ENCODE measurements at places on chromosomes 2 and 18.

GRCh38 chr18:76546436-76546835, 51.4 kb upstream of the ZNF516 start:
- no peak for DNase-seq

GRCh38 chr18:75677696-75678455, 250.4 kb upstream of the SMIM21 start:
- DNase-seq = no peak

- DNase-seq = no peak
These were observed 37.2 kb downstream of the THUMPD2 start for GRCh38 chr2:39741871-39742270.

- DNase-seq = no peak
These were observed 91.0 kb downstream of the EPB41L5 start for GRCh38 chr2:120103723-120104467.

DNA sequence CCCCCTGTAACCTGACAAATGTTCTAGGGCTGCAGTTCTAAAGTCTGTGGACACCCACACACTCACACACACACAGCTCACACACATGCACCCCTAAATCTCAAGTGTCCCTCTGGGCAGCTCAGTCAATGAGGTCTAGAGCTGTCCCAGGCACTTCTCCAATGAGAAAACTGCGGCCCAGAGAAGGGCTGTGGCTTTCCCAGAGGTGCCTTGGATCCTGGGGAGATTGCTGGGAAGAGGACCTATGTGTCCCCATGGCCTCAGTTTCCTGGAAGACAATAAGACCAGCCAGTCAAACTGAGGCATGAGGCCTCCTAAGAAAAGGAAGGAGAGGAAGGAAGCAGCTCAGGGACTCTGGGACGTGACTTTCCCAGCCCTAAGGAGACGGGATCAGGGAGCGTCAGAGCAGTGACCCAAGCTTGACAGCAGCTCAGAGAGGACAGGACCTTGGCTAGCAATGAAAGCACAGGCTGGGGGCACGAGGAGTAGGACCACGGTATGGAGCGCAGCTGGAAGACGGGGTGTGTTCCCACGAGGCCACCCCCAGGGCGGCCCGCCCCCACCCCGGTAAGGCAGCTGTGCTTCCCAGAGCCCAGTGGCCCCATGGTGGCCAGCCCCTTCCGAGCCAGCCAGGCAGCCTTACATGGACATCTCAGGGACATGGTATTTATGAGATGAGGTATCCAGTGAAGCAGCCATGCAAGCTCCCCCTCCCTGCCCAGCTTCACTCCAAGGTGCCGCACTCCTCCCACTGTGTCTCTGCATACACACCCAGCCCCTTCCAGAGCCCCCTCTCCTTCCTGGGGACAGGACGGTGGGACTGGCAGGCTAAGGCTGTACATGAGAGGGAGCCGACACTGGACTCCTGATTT, 46.0 kb downstream of the TNS1 start:
- no peak for DNase-seq

DNA sequence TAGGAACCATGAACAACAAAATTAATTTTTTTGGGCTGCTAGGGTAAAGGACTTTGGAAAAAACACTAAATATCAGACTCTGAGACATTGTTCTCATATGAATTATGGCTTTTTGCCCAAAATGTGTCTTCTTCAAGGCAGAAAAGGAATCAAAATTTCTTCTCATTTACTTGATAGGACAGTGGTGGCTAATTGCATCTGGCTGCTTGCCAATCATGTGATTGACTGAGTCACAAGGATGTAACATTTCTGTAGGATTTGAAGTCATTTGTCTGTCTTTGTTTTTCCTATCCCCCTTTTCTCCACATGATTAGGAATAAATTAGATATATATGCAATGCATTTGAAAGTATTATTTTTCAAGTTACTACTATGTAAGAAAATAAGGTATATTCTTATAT, 130.2 kb downstream of the SLC4A10 start:
- no peak for DNase-seq

- no peak for DNase-seq
These were observed 29.1 kb downstream of the ERMN start for GRCh38 chr2:157296490-157296889.

DNA sequence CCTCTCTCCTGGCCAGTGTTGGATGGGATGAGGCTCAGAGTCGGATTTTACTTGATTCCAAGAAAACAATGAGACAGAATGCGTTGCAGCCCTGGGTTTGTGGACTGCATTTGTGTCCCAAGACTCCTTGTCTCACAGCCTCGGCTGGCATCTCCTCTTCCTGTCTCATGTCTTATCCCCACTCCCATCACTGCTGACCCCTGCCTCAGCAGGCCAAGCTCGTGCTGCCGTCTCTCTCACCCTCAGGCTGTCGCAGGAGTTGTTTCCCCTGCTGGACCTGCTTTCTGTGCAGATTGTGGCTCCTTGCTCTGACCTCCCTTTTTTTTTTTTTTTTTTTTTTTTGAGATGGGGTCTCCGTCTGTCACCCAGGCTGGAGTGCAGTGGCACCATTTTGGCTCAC, 70.2 kb upstream of the RALBP1 start:
- no peak for DNase-seq

DNA sequence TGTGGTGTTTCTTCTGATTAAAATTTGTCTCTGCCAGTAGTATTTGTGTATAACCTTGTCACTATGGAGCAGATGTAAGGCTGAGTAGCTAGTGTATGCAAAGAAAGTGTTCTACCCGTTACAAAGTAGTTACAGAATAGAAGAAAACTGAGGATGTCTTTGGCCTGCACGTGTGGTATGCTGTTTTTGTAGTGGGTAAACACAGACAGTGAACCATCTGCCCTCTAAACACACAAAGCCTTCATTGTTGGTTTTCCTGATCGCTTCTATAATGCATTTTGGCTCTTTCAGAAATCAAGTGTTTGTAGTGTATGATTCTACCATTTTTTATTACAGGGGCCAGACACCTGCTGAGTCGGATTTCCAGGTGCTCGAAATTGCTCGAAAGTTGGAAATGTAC, 61.5 kb downstream of the FARP2 start:
- no peak for DNase-seq

DNA sequence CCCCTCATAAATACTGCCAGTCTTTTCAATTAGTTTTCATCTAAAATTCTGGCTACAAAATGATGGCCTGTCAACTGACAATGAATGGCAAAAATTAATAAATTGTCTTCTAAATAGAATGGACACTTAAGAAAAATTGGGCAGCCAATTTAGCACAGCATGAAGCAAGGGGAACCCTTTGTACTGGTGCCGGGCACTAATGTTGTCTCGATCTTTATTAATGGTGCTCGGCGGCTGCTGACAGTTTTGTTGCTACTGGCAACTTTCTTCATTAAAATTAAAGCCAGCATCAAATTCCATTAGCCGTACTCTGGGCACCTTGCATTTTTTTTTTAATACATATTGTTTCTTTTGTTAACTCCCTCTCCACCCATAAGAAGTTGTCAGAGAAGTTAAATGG, 309.3 kb downstream of the GBX2 start:
- no peak for DNase-seq

DNA sequence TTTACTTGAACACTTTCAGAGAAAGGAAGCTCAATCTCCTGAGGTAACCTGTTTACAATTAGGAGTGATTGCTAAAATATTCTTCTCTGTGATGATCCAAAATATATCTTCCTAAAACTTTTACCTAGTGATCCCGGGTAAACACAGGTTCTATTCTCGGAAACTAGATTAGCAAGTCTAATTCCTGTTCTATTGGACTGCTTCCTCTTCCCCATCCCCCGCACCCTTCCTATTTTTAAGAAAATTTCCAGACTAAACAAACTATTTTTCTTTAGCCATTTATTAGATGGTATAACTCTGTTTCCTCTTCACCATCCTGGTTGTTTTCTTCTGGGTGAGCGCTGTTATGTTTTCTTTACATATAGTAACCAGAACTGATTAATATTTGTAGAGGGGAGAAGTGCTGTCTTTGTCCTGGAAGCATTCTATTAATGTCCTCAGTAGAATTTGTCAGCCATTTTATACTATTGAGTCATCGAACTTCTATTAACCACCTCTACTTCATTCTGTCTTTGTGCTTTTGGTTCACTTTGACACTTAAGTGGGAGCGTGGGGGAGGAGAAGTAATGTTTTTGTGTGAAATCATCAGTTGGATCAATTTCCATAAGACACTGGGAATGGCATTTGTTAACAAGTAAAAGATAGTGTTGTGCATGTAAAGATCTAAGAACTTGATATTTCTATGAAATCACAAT, 31.8 kb downstream of the CREB1 start:
- DNase-seq = no peak

GRCh38 chr2:7272210-7272609, 355.0 kb downstream of the RNF144A start:
- no peak for DNase-seq

GRCh38 chr2:150174971-150175421, 312.5 kb downstream of the RND3 start:
- no peak for DNase-seq

DNA sequence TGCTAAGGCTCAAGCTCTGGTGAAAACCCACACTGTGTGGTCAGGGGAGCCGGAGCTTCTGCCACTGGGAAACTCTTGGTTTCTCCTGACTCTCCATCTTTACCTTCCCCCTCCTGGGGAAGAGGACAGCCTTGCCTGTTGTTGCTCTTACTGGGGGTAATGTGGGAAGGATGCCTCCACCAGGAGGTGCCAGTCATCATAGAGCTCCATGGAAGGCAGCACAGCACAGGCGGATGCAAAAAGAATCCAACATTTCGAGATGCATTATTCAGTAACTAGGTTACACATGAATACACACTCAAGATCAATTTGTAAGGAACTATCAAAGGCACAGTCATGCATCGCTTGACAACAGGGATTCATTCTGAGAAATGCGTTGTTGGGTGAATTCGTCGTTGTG, 322.6 kb downstream of the AFF3 start:
- no peak for DNase-seq

GRCh38 chr2:96775160-96775559, 14.5 kb downstream of the CNNM4 start:
- DNase-seq = no peak

GRCh38 chr18:2212598-2213205, 358.6 kb downstream of the METTL4 start:
- no peak for DNase-seq

DNA sequence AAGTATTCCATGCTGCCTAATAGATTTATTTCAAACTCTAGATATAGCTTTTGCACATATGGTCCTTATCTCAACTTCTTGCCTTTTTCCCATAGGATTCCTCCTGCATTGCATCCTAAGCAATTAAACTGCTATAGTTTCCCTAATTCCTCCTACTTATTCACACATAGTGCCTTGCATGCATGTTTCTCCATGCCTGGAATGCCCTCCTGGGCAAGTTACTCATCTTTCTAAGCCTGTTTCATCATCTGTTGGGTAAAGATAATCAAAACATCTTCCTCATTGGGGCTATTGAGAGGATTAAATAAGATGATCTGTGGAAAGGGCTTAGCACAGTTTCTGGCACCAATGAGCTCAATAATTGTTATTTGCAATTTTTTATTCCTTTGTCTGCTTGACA, 726.5 kb downstream of the SLC4A3 start:
- no peak for DNase-seq

Data from left renal pelvis (tissue), 4 donors.